ENCODE measurements at places on chromosomes 3 and 15.

DNA sequence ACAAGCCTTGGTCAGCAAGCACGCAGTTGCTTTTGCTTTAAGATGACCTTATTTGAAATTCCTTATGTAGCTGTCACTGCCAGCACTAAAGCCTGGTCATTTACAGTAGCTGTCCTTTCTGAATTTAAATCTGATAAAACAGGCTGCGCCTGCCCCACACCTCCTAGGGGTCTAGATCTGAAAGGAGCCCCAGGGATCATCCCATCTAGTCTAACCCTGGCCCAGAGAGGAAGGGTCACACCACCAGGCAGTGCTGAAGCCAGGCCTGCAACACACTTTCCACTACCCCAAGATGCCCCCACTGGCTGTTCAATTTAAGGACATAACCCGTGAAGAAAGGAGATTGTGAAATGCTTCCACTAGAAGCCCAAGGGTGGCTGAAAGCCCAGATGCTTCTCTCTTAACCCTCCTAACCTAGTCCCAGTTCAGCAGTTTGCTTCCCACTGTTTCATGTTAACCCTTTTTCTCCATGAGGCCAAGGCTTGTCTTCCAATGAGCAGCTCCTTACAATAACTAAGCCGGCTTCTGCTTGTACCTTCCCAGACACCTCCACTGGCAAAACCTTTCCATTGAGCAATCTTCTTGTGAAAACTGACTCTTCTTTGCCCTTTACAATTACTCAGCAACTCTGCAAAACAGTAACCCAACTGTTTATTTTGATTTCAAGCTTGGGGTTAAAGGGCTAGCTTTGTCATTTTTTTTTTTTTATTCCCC lies 198.9 kb upstream of the LPP start:
- DNase-seq = peak; percentile 53

DNA sequence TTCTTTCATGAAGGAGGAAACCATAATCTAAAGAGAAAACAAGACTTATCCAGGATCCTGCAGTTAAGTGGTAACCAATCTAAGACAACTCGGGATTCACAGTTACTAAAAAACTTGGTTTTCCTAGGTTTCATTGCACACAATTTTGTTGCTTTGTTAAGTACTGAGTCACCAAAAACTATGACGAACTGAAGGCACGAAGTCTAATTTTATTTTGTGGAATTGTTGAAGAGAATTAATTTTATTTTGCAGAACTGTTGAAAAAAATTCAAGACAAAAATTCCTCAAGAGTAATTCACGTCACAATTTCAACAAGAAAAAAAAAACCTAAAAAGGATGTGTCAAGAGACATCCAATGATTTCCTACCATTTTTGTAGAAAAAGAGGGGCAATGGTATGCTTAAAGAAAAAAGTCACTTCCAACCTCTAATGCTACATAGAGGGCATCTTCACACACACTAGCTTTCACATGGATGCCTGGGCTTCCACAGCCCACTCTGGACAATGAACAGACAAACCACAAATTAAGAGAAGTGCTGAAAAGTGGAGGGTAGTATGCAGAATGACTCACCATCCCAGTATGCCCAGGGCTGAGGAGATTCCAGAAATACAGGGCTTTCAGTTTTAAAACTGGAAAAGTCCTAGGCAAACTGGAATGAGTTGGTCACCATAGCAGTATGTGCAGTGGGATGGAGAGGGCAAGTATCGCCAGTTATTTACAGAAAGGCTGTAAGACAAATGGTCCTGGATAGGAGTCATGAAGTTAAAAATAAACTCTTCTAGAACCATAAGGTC lies 29.2 kb downstream of the PLOD2 start:
- DNase-seq = peak; percentile 97

DNA sequence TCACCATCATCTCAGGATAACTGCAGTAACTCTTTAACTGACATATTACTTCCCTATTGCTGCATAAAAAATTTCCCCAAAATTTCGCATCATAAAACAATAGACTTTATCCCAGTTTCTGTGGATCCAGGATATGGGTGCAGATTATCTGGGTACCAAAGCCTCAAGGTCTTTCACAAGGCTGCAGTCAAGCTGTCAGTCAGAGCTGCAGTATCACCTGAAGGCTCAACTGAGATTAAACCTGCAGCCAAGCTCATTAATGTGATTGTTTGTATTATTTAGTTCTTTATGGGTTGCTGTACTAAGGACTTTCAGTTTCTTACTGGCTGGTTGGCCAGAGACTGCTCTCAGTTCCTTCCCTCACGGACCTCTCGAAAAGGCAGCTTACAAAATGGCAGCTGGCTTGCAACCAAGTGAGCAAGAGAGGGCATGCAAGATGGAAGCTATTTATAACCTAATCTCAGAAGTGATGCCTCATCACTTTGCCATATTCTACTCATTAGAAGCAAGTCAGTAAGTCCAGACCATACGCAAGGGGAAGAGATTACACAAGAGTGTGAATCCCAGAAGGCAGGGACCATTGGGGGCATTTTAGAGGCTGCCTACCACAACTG lies 54.9 kb downstream of the DCUN1D1 start:
- peak; percentile 31 for DNase-seq

- no peak for DNase-seq
Observed at GRCh38 chr15:67512140-67512539, 8.8 kb upstream of the C15orf61 start.

DNA sequence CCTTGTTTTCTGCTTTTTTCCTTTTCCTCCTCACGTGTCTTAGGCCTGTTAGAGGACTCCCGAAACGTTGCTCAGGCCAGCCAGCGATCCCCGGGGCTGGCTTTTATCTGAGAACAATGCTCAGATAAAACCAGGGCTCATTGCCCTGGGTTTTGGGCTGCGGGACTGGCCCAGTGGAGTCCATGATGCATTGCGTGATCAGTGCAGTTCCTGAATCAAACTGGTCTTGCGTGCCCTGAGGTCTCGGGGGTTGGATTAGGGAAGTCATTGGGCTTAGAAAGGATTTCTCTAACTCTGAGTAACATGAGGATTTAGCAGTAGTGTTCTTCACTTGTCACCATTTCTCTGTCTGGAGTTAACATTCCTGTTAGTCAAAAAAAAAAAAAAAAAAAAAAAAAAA lies 66.3 kb downstream of the CCR1 start:
- no peak for DNase-seq

- no peak for DNase-seq
Observed at GRCh38 chr3:48612309-48612708, 2.9 kb upstream of the UQCRC1 start.

DNA sequence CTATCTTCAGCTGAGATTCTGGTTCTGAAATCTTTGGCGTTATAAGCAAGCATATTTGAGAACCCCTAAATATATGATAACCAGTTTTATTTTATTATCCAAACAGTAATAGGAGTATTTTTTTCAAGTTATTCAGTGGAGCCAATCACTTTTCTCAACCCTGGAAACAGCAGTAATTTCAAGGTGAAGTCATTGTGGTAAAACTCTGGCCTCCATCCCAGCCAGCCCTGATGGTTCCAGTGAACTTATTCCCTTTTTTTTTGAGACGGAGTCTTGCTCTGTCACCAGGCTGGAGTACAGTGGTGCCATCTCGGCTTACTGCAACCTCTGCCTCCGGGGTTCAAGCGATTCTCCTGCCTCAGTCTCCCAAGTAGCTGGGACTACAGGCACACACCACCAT lies 545.4 kb upstream of the IL12A start:
- no peak for DNase-seq

GRCh38 chr3:51390246-51391074 lies 625 bp upstream of the RBM15B start:
- DNase-seq = no peak

- no peak for DNase-seq
Observed at GRCh38 chr3:168839653-168840052, 743.9 kb upstream of the GOLIM4 start.

Data from fibroblast of skin of back (primary cell).